Astrocyte of the hippocampus (primary cell): ENCODE measurements at places on chromosomes 13 and 19.

DNA sequence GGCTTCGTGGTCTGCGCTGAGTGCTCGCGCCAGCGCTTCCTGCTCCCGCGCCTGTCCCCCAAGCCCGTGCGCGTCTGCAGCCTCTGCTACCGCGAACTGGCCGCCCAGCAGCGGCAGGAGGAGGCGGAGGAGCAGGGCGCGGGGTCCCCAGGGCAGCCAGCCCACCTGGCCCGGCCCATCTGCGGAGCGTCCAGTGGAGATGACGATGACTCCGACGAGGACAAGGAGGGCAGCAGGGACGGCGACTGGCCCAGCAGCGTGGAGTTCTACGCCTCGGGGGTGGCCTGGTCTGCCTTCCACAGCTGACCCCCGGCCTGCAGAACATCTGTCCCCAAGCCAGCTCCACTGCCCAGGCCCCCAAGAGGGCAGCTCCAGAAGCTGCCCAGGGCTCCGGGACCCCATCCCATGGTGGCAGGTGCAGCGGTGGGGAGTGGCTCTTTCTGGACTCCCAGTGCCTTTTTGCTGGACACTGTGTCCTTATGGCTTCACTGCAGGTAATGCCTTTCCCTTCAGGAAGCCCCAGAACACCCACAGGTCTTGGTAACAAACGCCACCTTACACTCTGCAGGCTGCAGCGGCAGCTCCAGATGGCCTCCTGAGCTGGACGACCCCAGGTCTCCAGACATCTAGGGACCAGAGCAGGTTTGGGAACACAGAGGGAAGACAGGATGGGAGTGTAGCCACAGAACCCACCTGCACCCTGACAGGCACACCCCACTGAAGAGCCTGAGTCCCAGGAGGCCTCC lies 9.3 kb downstream of the PLEKHF1 start:
- no peak for DNase-seq

GRCh38 chr13:24288870-24289269 lies 20.5 kb upstream of the C1QTNF9 start:
- no peak for DNase-seq

DNA sequence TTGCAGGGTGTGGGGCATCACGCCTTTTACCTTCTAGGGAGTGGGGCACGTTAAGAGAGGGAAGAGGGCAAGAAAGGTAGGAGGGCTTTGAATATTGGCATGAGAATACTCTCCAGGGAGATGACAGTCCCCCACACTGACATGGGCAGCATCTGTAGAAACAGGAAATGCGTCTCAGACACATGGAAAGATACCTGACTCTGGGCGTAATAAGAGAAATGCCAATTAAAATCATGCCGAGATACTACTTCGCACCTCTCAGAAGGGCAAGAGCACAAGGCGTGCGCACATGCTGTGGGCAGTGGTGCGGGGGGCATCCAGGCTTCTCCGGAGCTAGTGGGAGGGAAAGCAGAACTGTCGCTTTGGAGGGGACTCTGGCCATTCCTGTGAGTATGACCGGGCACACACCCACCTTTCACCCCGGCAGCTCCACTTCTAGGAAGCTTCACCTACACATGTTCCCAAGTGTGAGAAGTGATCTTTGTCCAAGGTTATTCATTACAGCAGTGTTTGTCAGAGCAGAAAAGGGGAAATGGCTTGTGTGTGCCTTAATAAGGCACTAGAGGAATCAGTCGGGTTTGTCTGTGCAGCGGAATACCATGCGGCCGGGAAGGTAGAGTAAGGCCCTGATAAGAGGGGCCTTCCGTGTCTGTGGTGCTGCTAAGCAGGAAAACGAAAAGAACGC lies 99.5 kb downstream of the SIPA1L3 start:
- DNase-seq = no peak

DNA sequence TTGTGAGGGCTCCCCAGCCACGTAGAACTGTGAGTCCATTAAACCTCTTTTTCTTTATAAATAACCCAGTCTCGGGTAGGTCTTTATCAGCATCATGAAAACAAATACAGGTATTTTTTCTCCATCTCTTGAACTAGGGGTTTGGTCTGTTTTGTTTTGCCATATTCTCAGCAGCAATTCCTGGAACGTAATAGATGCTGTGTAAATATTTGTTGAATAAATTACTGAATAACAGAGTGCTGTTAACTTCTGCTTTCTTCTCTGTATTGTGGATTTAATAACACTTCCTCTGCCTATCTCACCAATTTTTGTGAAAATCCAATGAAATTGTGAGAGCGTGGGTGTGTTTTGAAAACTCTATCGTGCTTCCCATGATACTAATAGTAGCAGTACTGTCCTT lies 429.4 kb downstream of the DCT start:
- DNase-seq = no peak

GRCh38 chr19:34733266-34733745 lies 737 bp upstream of the ZNF181 start:
- DNase-seq = no peak

GRCh38 chr13:90709319-90709718 lies 638.2 kb upstream of the MIR17HG start:
- DNase-seq = no peak

GRCh38 chr19:30336290-30336689 lies 35.9 kb upstream of the ZNF536 start:
- no peak for DNase-seq

- no peak for DNase-seq
Measured at GRCh38 chr19:28397800-28398199, 815.2 kb downstream of the UQCRFS1 start.

- no peak for DNase-seq
Measured at GRCh38 chr19:9782338-9782737, 13.8 kb upstream of the ZNF846 start.

GRCh38 chr13:41543664-41544300 lies 86.4 kb downstream of the RGCC start:
- peak; percentile 55 for DNase-seq

DNA sequence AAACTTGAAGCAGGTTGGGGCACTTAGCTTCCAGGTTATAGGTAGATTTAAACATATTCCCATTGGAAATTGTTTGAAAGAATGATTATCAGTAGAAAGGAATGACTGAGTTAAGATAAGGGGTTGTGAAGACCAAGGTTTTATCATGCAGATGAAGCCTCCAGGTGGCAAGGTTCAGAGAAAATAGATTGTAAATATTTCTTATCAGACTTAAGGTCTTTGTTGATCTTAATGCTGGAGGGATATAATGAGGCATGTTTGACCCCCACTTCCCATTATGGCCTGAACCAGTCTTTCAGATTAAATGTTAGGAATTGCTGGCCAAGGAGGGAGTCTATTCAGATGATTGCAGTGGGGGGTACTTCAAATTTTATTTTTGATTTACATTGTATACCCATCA lies 1486.5 kb upstream of the PRR20A start:
- no peak for DNase-seq

GRCh38 chr19:343941-344624 lies 513 bp downstream of the MIER2 start:
- DNase-seq = peak; percentile 57

- DNase-seq = no peak
Measured at GRCh38 chr13:26568132-26568815, 10.8 kb downstream of the WASF3 start.

- DNase-seq = peak; percentile 90
Measured at GRCh38 chr19:12965017-12965811, 4.2 kb upstream of the DAND5 start.

GRCh38 chr13:77358001-77358400 lies 31.1 kb upstream of the MYCBP2 start:
- no peak for DNase-seq

- no peak for DNase-seq
Measured at GRCh38 chr19:6773323-6773931, 919 bp downstream of the VAV1 start.

DNA sequence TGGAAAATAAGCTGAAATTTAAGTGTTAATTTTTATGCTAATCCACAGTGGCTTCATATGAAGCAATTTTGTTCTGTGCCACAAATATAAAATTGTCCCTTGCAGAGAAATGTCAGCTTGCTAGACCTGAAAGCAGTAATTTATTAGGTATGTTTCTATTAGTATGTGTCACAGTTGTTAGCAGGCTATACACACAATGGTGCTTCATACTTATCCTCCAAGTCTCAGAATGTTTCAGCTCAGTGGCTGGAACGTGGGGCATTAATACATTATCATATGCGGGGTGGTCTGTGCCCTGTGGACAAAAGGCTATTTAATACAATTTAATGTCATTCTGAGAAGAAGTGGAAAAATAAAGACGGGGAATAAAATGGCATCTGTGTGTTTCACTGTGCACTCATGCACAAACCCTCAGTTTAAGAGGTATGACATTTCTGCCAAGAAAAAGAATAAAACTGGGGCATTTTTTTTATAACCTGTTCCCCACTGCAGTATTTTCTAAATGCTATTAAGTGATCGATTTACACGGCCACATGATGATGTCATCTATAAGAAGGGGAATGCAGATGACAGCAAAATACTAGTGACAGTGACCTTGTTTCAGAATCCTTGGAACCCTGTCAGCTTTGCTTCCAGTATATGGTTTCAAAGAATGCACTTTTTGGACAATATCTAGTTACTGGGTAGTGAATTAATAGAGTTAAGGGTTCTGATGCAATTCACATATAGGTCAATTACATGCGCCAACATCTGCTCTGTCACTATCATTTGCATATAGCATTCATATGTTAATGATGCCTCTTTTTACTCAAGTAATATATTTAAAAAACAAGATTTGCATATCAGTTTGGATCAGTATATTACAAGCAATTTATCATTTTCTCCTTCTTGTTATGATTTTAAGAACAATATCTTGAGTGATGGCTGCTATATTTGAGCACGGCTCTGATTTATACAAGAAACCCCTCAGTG lies 21.2 kb upstream of the ZNF536 start:
- DNase-seq = no peak

- DNase-seq = no peak
Measured at GRCh38 chr13:93810264-93810663, 583.7 kb downstream of the GPC6 start.

DNA sequence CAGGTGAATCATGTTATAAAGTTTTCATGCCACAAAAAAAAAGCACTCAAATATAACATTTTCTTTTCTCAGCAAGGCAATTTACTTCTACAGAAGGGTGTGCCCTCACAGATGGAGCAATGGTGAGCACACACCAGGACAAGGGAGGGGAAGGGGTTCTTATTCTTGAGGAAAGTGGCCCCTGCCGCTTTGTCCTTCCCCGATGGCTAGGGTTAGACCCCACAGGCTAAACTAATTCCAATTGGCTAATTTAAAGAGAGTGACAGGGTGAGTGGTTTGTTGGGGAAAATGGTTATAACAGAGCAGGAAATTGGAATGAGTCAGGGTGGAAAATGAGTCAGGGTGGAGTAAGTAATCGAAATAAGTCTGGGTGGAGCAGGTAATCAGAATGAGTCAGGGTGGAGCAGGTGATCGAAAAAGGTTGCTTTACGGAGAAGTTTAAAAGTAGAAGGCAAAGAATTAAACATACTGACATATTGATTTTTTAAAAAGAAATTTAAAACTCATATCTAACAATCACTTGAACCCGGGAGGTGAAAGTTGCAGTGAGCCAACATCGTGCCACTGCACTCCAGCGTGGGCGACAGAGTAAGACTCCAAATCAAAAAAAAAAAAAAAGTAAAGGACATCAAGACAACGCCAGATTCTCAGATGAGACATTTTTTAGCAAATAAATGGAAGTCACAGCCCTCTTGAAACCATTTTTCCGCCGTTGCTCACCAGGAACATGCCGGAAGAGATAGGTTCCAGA lies 813 bp downstream of the ZNF562 start:
- peak; percentile 3 for DNase-seq
